Uterus (tissue), 4 donors: ENCODE measurements at places on chromosomes 3 and 15. TPM values are rescaled to one million over a fixed set of nuclear protein-coding genes. Genes with fewer than 3 reads are reported as not detected.

DNA sequence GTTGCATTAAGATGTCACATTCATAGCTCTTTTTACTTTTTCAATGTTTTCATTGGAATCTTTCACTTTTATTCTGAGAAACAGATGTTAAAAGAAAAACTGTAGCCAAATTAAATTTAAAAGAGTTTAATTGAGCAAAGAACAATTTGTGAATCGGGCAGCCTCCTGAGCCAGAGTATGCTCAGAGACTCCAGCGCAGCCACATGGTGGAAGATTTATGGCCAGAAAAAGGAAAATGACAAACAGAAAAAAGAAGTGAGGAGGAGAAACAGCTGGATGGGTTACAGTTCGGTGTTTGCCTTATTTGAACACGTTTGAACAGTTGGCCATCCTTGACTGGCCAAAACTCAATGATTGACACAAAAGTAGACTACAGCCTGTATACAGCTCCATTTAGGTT lies 33.8 kb upstream of the RAB11A start:
- H3K27me3 ChIP-seq = no peaks in the 10 kb centered on the region
- no peaks in the 10 kb centered on the region for H3K36me3 ChIP-seq
- no peak overlapping the region for H3K4me3 ChIP-seq
- peak overlapping the region; percentile 39 for H3K27ac ChIP-seq

DNA sequence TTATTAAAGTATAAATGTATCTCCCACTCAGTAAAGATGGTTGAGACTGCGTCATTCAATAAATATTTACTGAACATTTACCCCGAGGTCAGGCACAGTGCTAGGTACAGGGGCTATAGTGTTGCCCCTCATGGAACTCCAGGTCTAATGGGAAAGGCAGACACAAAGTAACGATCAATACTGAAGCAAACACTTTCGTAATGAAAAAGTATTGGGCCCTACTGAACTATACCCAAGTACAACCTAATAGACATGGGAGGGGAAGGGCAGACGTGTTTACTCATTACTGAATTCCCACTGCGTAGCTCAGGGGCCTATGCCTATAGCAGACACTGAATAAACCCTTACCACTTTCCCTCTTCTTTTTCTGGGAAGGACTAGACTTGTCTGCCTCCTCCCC lies 56.9 kb downstream of the KLHL6 start:
- no peak for DNase-seq
- no peaks in the 10 kb centered on the region for H3K27me3 ChIP-seq
- H3K27ac ChIP-seq = no peak overlapping the region
- H3K36me3 ChIP-seq = no peaks in the 10 kb centered on the region
- no peaks in the 10 kb centered on the region for H3K4me1 ChIP-seq

DNA sequence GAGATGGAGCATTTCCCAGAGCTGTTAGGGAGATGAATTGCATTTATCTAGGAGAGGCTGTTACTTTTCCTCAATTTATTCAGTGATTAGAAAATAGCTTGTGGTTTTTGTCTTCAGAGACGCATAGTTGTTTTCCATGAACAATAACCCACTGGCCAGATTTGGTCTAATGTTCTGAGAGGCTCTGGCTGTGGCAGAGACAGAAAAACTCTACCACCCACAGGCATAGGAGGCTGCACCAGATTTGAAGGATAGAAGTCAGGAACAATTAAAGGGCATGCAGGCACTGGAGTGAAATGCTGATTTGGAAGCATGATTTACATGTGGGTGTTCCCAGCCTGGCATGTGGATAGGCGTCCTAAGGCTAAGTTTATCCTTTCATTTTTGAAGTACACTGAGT lies 143.5 kb downstream of the NFKBIZ start:
- H3K27me3 ChIP-seq = no peaks in the 10 kb centered on the region
- H3K4me1 ChIP-seq = no peaks in the 10 kb centered on the region
- H3K36me3 ChIP-seq = no peaks in the 10 kb centered on the region

GRCh38 chr15:80991421-80991820 lies 1.8 kb upstream of the MESD start:
- no peaks in the 10 kb centered on the region for H3K36me3 ChIP-seq
- peaks cover 11% of the 10 kb centered on the region for H3K4me1 ChIP-seq
- peak; percentile 69 for DNase-seq
- no peak overlapping the region for H3K4me3 ChIP-seq

GRCh38 chr3:12799525-12800440 lies 3.3 kb downstream of the CAND2 start:
- no peak overlapping the region for H3K4me3 ChIP-seq
- H3K4me1 ChIP-seq = no peaks in the 10 kb centered on the region
- no peaks in the 10 kb centered on the region for H3K36me3 ChIP-seq
- H3K27me3 ChIP-seq = no peaks in the 10 kb centered on the region
- DNase-seq = no peak

- H3K4me1 ChIP-seq = no peaks in the 10 kb centered on the region
- no peak overlapping the region for H3K27ac ChIP-seq
- no peak for DNase-seq
- H3K27me3 ChIP-seq = no peaks in the 10 kb centered on the region
- no peaks in the 10 kb centered on the region for H3K36me3 ChIP-seq
These were observed 211.8 kb downstream of the TP63 start for GRCh38 chr3:189842681-189843602.

GRCh38 chr3:128385080-128385832 lies 81.4 kb downstream of the DNAJB8 start:
- no peaks in the 10 kb centered on the region for H3K36me3 ChIP-seq
- H3K27me3 ChIP-seq = no peaks in the 10 kb centered on the region
- peak; percentile 82 for DNase-seq
- H3K4me3 ChIP-seq = no peak overlapping the region

DNA sequence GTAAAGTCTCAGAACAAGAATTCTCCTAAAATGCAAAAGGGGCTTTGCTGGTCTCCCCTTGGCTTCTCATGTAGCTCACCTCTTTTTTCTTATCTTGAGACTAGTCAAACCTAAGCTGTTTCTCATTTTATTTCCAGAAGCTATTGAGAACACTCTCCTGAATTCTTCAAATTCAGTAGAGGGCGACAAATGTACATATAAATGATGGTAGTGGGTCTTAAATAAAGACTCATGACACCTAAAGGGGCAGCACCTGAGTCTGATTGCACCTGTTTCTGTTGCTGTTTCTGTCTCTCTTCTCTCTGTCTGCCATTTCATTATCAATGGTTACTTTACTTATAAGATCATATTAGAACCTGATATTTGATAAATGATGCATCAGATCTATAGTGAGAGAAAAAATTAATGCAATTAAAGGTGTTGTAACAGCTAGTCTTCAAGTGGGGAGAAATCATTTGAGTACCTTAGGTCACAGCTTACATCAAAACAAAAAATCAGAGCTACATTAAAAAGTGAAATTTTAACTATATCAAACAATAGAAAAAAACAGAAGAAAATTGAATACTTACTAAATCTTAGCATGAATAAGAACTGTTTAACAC lies 7.0 kb downstream of the ADIPOQ start:
- no peak overlapping the region for H3K27ac ChIP-seq
- H3K4me1 ChIP-seq = no peaks in the 10 kb centered on the region
- no peaks in the 10 kb centered on the region for H3K27me3 ChIP-seq
- DNase-seq = no peak

DNA sequence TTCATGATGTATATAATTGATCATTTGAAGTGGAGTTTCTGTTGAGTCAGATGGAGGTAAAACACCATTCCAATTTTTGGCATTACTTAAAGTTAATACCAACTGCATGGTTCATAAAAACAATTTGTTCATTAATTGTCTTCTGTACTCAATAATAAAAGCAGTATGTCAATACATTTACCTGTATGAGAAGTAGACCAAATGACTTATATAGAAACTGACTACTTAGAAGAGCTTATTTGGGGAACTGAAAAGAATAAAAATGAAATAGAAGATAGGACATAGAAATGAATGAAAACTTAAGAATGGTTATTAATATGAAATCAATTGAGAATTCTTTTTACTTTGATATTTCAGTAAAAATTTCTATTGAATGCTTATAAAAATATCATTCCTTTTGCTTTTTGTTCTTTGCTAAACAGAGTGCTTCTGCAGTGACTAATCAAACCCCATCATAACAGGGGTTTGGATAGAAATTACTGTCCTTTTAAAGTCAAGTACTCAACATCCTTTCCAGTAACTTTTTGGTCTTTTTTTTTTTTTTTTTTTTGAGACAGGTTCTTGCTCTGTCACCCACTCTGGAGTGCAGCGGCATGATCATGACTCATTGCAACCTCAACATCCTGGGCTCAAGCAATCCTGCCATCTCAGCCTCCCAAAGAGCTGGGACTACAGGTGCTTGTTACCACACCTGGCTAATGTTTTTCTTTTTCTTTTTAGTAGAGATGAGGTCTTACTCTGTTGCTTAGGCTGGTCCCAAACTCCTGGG lies 6.5 kb upstream of the CRYBG3 start:
- H3K4me1 ChIP-seq = no peaks in the 10 kb centered on the region
- no peak overlapping the region for H3K27ac ChIP-seq
- no peaks in the 10 kb centered on the region for H3K36me3 ChIP-seq
- H3K27me3 ChIP-seq = no peaks in the 10 kb centered on the region

DNA sequence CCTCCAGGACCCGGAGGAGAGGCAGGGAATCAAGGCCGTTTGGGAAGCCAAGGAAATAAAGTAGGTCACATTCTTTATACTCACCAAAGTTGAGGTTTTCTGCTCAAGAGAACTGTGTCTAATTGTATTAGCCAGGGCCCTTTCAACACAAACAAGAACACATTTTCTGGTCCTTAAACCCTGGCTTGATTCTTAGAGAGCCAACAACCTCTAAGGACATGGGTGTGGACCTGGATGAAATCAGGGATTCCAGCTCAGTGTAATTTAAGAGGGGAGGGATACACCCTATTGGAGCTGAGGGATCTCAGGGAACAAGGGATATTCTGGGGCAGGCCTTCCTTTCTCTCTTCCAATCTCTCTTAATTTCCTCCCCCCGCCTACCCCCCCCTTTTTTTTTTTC lies 104.8 kb downstream of the COL6A6 start:
- H3K27ac ChIP-seq = no peak overlapping the region
- H3K36me3 ChIP-seq = no peaks in the 10 kb centered on the region
- no peak overlapping the region for H3K4me3 ChIP-seq
- H3K4me1 ChIP-seq = no peaks in the 10 kb centered on the region

DNA sequence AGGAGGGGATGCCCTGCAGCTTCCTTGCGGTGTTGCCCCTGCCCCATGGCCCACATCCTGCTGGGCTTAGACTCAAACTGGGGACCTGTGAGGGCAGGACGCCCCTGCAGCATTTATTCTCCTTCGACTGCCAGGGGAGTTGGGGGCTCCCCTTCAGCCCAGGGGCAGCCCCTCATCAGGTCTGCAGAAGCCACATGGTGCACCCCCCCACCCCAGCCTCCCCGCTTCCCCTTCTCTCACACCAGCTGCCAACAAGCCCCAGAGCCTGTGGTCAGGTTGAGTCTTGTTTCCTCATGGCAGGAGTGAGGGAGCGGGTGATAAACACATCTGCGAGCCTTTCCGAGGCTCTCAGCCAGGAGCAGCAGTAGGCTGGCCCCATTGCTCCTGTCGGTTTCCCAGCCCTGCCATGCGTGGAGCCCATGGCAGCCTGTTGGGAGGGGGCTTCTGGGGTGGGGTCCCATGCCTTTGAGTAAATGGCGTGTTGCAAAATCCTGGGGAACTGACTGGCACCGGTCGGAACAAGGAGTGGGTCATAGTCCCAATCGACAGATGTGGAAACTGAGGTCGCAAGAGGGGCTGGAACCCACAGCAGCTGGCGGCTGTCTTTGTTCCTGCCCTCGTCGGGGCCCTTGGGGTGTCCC lies 27.8 kb downstream of the WNT7A start:
- H3K36me3 ChIP-seq = no peaks in the 10 kb centered on the region
- H3K4me3 ChIP-seq = no peak overlapping the region
- H3K4me1 ChIP-seq = no peaks in the 10 kb centered on the region
- DNase-seq = no peak
- no peaks in the 10 kb centered on the region for H3K27me3 ChIP-seq

GRCh38 chr3:178186666-178187065 lies 349.6 kb upstream of the KCNMB2 start:
- no peaks in the 10 kb centered on the region for H3K36me3 ChIP-seq
- no peak overlapping the region for H3K27ac ChIP-seq
- no peaks in the 10 kb centered on the region for H3K27me3 ChIP-seq
- H3K4me1 ChIP-seq = no peaks in the 10 kb centered on the region
- DNase-seq = no peak
- no peak overlapping the region for H3K4me3 ChIP-seq

- H3K4me1 ChIP-seq = no peaks in the 10 kb centered on the region
- no peak overlapping the region for H3K27ac ChIP-seq
- no peak overlapping the region for H3K4me3 ChIP-seq
- DNase-seq = no peak
- H3K27me3 ChIP-seq = no peaks in the 10 kb centered on the region
These were observed 27.0 kb downstream of the GPR156 start for GRCh38 chr3:120258009-120258408.

GRCh38 chr3:66039590-66039887 lies 821 bp upstream of the MAGI1 start:
- H3K36me3 ChIP-seq = no peaks in the 10 kb centered on the region
- peak; percentile 24 for DNase-seq
- peak overlapping the region; percentile 92 for H3K27ac ChIP-seq
- H3K4me1 ChIP-seq = no peaks in the 10 kb centered on the region
- H3K27me3 ChIP-seq = no peaks in the 10 kb centered on the region
- H3K4me3 ChIP-seq = peak overlapping the region; percentile 75

DNA sequence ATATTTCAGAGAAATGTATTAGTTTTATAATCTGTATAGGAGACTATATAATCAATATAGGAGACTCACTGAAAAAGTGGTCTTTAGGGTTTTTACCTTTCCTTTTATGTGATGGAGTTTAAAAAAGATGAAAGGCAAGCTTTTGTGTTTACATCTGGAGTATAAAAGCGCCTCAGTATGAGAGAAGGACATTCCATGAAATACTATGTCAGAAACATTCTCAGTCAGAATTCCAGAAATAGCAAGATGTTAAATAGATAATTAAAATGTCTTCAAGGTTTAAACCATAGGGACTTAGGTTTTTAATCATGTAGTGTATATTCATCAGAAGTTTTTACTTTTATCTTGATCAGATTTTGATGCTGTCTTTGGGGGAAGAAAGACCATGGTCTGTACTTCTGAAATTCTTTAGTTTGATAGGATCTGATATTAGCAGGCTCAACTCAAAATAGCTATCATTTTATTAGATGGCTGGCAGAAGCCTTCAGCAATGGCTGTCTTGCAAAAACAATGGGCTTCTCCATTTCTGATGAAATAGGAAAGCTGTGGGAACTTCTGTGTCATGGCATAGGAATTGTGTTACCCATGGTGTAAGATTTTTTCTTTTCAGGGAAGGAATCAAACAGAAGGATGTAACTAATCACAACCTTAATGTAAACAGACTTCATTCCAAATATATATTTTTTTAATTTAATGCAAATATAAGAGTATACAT lies 209.6 kb upstream of the PLSCR5 start:
- DNase-seq = no peak
- H3K4me1 ChIP-seq = no peaks in the 10 kb centered on the region
- no peak overlapping the region for H3K27ac ChIP-seq

GRCh38 chr15:62085740-62086139 lies 19.0 kb downstream of the C2CD4A start:
- no peak overlapping the region for H3K27ac ChIP-seq
- H3K4me3 ChIP-seq = no peak overlapping the region
- H3K36me3 ChIP-seq = no peaks in the 10 kb centered on the region
- no peaks in the 10 kb centered on the region for H3K27me3 ChIP-seq

- no peak overlapping the region for H3K4me3 ChIP-seq
- H3K4me1 ChIP-seq = peaks cover 31% of the 10 kb centered on the region
- DNase-seq = peak; percentile 18
- no peaks in the 10 kb centered on the region for H3K27me3 ChIP-seq
- H3K36me3 ChIP-seq = no peaks in the 10 kb centered on the region
These were observed 75.8 kb downstream of the CPN2 start for GRCh38 chr3:194275291-194275690.

- no peaks in the 10 kb centered on the region for H3K27me3 ChIP-seq
- H3K27ac ChIP-seq = no peak overlapping the region
- no peaks in the 10 kb centered on the region for H3K36me3 ChIP-seq
- no peak overlapping the region for H3K4me3 ChIP-seq
These were observed 181.0 kb downstream of the ABHD5 start for GRCh38 chr3:43871627-43872245.

Gene TMEM207
- not detected for total RNA-seq

Gene IRAK2
- total RNA-seq = 3.5 TPM

Gene NRROS
- 36.8 TPM for total RNA-seq

Gene SI
- not detected for total RNA-seq

Gene CELSR3
- total RNA-seq = 1.3 TPM

Gene CLSTN2
- 4.7 TPM for total RNA-seq
